ENCODE measurements at places on chromosomes 12 and 14.

- DNase-seq: no peak
These were observed 10.4 kb upstream of the DCD start for GRCh38 chr12:54658306-54659264.

- DNase-seq: no peak
These were observed 82.8 kb downstream of the BORCS5 start for GRCh38 chr12:12439636-12440035.

DNA sequence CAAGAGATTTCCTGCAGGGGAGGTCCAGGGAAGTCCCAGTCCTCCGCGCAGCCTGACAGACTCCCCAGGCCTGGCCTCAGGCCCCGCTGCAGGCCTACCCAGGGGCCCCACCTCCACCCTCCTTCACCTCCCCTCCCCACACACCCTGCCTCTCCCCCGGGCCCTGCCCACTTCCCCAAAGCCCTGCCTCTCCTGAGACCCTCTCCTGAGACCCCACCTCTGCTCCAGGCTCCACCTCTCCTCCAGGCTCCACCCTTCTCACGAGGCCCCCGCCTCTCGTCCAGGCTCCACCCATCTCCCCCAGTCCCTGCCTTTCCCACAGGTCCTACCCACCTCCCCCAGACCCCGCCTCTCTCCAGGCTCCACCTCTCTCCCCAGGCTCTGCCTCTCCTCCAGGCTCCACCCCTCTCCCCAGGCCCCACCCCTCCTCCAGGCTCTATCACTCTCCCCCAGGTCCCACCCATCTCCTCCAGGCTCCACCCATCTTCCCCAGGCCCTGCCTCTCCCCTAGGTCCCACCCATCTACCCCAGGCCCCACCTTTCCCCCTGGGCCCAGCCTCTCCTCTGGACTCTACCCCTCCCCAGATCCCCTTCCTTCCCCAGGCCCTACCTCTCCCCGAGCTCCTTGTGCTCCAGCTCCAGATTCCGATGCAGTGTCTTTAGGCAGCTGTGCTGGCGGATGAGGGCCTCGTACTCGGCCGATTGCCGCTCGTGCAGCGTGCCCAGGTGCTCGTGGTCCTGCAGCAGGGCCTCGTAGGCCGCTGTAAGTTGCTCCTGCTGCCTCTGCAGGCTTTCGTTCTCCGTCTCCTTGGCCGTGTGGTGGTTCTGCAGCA is 58.8 kb upstream of the GPR68 start:
- no peak for DNase-seq

DNA sequence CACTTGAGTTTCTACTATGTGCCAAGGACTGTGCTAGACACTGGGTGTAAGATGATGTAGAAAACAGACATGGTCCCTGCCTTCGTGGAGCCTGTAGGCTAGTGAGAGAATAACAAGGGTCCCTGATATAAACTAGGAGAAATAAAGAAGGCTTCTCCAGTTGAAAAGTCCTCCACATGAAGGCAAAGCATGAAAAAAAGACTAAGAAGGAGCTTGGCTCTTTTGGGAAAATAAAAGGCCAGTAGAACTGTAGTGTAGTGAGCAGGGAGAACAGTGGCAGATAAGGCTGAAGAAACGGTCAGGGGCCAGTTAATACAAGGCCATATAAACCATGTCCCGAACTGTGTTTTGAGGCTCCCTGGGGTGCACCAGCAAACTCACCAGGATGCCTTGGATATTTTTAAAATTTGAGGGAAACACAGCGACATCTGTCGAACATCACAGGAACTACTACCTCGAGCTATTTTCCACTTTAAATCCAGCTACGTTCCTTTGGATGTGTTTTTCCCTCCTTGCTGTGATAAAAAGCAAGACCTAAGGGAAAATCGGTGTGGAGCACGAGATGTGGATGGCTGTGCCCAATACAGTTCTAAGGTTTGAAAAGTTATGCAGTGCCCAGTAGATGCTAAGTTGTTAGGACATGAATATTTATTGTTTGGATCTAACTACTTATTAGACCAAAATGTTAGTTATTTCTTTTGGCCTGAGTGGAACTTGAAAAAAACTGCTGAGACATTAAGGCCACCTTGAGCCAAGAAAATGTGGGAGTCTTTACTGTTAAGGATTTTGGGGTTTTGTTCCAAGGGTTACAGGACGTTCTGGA is 8.5 kb upstream of the CFL2 start:
- DNase-seq: no peak

DNA sequence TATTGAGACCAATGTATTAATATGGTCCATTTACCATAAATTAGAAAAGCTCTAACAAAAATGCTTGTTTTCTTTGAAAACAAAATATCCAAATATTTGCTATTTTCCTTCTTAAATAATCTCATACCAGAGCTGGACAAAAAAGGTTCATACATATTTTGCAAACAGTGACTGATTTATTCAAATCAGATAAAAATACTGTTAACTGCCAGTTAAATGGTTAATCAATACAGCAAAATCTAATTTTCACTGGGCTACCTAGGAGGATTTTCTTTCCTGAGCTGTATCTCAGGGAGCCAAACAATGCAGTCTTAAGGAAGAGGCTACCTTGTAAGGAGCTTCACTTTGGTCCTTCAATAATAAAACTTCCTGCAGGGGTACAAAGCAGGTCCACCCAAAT is 2.0 kb downstream of the FERMT2 start:
- no peak for DNase-seq

- peak; percentile 77 for DNase-seq
These were observed 17.2 kb downstream of the PLEKHG3 start for GRCh38 chr14:64721391-64721791.

GRCh38 chr14:55434805-55435174 is 5.6 kb downstream of the TBPL2 start:
- DNase-seq: no peak

DNA sequence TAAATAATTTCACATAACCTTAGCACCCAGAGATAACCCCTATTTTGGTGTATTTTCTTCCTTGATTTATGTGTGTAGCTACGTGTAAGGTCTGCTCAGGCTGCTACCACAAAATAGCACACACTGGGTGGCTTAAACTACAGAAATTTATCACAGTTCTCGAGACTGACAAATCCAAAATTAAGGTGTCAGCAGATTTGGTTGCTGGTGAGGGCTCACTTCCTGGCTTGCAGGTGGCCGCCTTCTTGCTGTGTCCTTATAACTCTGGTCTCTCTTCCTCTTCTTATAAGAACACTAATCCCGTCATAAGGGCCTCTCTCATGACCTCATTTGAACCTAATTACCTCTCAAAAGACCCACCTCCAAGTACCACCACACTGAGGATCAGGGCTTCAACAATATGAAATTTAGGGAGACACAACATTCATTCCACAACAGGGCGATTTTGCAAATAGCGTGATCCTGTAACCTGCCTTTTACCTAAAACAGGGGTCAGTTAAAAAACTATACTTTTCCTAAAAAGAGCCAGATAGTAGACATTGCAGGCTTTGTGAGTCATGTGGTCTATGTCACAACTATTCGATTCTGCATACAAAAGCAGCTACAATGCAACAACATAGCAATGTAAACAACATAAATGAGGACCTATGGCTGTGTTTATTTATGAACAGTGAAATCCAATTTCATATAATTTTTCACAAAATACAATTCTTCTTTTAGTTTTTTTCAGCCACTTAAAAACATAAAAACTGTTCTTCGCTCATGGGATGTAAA is 371.7 kb downstream of the DPF3 start:
- DNase-seq: no peak

- no peak for DNase-seq
These were observed 831 bp upstream of the BTBD7 start for GRCh38 chr14:93333631-93334103.

- no peak for DNase-seq
These were observed 64.2 kb downstream of the ADCK1 start for GRCh38 chr14:77864085-77864484.

Data from AG04449 (cell line).